ENCODE measurements at places on chromosomes 13 and 19.

DNA sequence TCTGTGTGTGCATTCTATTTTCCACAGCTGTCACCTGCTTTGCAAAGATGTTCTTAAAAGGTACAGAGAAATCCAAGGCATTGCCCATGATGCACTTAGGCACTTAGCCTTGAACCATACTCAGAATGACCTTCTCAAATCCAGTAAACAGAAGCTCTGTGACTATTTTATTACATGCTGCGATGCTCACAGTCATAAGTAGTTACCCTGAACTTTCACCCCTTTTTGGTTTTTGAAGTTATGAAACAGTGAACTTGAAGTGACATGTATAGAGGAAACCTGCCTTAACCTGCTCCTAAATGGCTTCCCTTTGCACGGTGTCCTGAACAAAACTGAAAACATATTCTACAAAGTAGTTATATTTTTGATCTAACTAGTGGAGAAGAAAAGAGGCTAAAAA lies 100.4 kb downstream of the SLC10A2 start:
- DNase-seq = no peak

DNA sequence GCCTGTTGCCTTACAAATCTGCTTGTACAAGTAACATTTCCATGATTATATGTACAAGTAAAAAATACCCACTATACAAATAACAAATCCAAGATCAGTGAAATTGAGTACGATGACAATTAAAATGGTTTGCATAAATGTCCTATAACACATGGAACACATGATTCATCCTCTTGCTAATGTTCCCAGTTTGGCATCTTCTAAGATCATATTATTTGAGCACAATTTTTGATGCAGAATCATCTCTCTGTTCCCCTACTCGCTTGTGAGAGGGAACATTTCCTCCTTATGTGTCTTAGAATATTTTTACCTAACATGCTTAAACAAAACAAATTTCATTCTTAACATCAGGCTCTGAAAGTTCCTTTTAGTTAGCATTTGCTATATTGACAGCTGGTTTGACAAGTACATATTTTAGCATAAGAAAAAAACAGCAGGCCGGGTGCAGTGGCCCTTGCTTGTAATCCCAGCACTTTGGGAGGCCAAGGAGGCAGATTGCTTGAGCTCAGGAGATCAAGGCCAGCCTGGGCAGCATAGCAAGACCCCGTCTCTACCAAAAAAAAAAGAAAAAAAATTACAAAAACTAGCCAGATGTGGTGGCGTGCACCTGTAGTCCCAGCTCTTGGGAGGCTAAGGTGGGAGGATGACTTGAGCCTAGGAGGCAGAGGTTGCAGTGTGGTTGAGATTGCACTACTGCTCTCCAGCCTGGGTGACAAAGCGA lies 14.2 kb downstream of the ZNF331 start:
- DNase-seq = peak; percentile 57

DNA sequence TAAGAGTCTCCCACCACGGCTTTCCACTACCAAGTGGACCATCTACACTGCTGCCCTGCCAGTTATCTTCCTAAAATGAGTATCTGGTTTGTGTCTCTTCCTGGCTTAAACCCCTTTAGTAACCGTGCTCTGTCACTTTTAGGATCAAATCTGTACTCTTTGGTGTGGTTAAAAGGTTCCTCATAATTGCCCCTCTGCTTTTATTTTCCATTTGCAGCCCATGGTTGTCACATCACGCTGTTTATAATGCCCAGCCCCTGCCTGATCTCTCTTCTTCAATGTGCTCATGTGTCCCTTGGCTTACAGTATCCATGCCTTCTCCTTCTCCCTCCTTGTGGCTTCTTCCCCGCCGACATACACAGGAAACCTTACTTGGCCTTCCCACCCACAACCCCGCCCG lies 100.1 kb downstream of the DGKH start:
- DNase-seq = no peak

GRCh38 chr13:57969951-57970350 lies 338.4 kb downstream of the PCDH17 start:
- DNase-seq = no peak

DNA sequence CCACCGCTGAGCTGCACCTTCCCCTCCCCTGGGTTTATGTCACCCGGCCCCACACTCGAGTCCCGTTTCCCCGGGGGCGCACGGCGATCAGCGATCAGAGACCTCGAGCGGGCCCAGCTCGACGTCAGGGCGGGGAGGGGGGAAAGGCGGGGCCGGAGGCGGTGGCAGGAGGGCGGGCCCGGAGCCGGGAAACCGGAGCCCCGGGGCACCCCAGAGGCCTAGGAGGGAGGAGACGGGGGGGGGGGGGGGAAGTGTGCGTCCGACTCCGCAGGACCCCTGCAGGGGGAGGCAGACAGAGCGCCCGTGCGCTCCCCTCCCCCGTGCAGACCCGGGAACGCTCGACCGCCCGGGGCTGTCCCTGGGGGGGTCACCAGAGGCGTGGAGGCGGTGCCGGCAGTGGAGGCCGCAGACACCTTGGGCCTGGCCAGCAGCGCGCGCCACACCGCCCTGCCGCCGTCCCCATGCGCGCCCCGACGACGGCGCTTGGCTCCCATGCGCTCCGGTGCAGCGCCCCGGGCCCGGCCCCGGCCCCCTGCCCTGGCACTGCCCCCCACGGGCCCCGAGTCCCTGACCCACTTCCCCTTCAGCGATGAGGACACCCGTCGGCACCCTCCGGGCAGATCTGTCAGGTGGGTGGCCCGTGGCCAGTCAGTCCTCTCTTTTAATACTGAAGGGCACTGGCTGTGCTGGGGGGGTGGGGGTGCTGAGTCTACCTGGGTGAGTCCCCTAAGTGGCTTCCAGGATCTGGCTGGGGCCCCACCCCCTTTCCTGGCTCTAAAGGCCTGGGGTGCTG lies 11.8 kb downstream of the PDE4A start:
- no peak for DNase-seq

DNA sequence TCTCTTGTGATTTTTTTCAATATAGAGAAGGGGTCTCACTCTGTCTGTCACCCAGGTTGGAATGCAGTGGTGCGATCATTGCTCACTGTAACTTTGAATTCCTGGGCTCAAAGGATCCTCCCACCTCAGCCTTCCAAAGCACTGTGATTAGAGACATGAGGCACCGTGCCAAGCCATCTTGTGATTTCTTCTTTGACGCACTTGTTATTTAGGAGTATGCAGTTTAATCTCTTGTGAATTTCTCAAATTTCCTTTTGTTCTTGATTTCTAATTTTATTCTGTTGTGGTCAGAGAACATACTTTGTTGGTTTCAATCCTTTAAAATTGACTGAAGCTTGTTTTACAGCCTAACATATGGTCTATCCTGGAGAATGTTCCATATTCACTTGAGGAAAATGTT lies 14.5 kb downstream of the IPO5 start:
- peak; percentile 46 for DNase-seq

DNA sequence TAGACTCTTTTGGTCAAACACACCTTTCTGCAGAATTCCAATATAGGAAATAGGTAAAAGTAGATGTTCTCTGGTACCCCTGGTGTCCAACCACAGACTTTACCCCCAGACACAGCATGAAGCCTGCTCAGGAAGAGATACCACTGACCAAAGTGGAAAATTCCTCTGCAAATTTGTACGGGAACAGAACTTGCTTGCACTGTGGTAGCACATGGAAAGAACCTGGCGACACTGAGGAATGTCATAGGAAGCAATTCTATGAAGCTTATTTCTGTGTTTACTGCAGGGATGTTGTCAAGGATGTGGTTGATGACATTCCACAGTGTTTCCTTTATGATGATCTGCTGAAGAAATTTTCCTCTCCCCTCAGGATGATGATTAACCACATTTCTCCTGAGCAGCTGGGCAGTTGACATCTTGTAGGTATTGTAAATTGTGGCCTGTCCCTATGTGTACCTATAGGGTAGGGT lies 48.9 kb upstream of the TNFSF11 start:
- peak; percentile 72 for DNase-seq

DNA sequence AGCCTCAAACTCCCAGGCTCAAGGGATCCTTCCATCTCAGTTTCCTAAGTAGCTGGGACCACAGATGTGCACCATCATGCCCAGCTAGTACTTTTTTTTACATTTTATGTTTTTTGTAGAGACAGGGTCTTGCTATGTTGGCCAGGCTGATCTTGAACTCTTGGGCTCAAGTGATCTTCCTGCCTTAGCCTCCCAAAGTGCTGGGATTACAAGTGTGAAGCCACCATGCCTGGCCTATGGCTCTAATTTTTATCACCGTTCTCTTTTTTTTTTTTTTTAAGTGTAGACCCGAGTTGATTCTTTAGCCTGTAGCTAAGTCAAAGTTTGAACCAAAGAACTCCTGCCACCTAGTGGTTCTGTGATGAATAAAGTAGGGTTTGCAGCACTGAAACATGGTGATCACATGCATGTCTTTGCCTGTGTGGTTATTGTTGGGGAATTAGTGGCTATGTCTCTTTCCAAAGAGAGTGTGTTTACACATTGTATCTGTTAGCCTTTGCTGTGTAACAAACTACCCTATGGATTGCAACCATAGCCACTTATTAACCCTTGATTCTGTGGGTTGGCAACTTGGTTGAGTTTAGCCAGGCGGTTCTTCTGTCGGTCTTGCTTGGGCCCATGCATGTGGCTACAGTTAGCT lies 11.6 kb downstream of the NFILZ start:
- peak; percentile 64 for DNase-seq

- peak; percentile 72 for DNase-seq
These were observed 8.1 kb upstream of the CARM1 start for GRCh38 chr19:10863107-10863717.

DNA sequence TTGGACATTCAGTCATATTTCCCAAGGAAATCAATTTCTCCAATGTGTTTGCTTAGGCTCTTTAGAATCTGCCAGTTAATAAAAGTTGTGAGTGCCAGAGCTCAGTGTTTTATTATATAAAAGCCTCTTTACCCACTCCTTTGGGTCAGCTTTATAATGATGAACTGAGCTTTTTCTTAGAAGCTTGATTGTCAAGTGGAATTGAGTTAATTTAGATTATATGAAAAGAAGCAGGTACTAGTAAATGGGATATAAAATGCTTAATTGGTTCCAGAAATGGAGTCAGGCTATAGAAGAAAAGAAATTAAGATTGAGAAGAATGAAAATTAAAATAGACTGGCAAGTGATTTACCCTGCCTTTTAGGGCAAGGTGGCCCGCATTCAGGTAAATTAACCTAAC lies 363.2 kb downstream of the SLITRK6 start:
- DNase-seq = no peak

DNA sequence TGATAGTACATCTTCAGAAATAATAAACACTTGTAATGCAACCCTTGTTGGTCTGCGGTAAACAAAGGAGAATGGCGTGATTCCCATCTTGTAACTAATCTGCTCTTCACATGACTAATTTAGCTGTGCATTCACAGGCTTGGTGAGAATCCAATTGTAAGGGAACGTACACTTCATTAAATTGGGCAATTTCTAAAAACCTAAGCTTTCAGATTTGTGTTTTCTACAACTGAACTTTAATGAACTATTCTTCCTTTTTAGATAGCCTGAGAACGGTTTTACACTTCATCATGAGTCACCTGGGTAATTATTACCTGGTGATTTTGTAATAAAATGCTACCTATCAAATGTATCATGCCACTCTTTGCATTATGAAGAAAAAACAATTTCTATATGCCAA lies 306.9 kb downstream of the KLF5 start:
- no peak for DNase-seq

DNA sequence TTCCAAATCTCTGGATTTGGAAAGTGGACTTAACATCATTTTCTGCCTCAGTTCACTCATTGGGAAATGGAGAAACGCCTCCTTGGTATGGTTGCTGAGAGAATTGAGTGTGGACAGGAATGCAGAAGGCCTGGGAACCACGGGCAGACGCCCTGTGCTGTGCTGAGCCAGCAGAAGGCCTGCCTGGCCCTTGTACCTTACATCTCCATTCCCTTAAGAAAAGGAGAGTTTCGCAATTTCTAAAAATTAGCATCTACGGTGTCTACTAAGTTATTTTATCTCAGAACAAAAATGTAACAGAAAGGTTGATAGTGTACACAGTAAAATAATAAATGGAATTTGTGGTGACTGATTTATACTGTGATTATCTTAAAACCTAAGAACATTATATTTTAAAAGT lies 78.7 kb downstream of the IPO5 start:
- no peak for DNase-seq

DNA sequence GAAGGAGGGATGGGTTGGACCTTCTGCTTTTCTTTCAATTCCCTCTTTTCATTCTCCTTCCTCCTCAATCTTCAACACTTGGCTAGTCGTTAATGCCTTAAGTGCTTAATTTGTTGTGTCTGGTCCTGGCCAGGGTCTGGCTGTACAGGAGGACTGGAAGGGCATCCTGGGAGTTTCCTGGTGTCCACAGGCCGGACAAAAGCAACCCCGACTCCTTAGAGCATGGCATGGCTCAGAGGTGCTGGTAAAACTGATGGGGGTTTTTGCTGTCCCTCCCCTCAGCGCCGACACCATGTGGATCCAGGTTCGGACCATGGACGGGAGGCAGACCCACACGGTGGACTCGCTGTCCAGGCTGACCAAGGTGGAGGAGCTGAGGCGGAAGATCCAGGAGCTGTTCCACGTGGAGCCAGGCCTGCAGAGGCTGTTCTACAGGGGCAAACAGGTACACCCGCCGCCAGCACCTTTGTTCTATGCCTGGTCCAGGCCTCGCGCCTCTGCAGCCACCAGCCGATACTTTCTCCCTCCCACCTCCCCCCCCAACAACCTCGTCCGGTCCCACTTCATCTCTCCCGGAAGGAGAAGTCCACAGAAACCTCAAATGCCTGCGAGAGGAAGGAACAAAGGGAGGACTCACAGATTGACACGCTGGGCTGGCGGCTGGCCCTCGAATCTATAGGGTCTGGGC lies 1.4 kb downstream of the UHRF1 start:
- DNase-seq = peak; percentile 55

GRCh38 chr13:79346300-79346914 lies 59.6 kb downstream of the RBM26 start:
- no peak for DNase-seq
